ENCODE measurements at places on chromosomes 3 and 15.

DNA sequence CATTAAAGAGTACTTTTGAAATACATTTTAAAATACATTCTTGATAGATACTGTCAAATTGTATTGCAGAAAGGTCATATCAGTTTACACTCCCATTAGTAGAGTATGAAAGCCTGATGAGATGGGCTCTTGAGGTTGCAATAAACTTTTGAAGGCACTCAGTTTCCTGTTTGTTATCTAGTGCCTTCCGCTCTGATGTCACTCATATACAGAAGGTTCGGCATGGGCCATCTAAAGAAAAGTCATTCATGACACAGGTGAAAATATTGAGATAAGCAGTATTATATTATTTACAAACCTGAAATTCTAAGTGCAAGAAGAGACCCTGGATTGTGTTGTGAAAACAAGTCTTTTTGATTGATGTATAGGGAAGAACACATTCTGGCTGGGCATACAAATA is 36.5 kb upstream of the DENND4A start:
- no peak for DNase-seq

DNA sequence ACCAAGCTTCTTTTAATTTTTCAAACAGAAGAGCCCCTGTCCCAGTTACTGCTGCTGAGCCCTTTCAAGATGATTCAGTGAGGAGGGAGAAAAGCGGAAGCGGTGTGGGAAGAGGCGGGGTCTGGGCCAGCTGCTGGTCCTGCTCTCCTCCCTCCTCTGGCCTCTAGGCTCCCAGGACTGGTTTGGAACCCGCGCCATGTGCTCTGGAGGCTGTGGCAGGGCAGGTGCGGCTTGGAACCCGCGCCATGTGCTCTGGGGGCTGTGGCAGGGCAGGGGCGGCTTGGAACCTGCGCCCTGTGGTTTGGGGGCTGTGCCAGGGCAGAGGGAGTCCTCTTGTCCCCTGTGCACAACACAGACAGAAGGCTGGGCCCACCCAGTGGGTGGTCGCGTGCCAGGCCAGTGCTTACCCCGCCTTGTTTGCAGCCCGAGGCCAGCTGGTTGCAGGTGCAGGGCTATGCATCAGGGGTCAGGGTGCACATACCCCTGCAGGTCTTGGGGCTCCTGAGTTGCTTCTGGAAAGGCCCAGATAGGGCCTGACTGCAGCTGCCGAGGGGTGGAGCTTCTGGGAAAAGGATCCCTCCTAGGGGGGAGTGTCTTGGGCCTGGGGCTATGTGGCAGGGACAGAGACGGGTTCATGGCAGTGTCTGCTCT is 12.2 kb downstream of the ALG1L2 start:
- DNase-seq: peak; percentile 11

- no peak for DNase-seq
Observed at GRCh38 chr3:101886626-101887025, 37.3 kb downstream of the NFKBIZ start.

GRCh38 chr3:166291186-166291955 is 454.1 kb upstream of the BCHE start:
- DNase-seq: no peak

GRCh38 chr3:96538186-96538585 is 276.2 kb upstream of the EPHA6 start:
- DNase-seq: no peak

DNA sequence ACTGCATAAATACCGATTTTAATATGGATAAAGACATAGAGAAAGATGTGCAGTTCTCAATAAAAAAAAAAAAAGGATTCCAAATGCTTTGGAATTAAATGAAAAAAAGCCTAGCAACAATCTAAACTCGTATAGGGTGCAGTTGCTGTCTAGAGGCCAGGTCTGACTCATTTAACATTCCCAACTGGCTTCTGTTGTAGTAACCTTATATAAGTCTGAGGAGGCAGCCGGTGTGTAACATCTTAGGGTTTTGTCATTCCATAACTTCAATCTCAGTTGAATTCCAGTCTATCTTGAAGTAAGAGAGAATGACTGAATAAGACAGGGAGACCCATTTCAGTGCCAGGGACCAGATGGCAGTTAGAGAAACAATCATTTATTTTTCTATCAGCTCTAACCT is 6.5 kb downstream of the PDCD10 start:
- no peak for DNase-seq

- no peak for DNase-seq
Observed at GRCh38 chr15:41394924-41395323, 7.4 kb downstream of the NDUFAF1 start.

- DNase-seq: no peak
Observed at GRCh38 chr3:174387736-174388135, 471.4 kb upstream of the NAALADL2 start.

Measured in stimulated activated CD4-positive, alpha-beta T cell treated with anti-CD3 and anti-CD28 coated beads, Interleukin-2, amount 100 ng/mL, for 48 hours (primary cell).